ENCODE measurements at places on chromosomes 5 and 9. TPM values are rescaled to one million over a fixed set of nuclear protein-coding genes. Genes with fewer than 3 reads are reported as not detected.

DNA sequence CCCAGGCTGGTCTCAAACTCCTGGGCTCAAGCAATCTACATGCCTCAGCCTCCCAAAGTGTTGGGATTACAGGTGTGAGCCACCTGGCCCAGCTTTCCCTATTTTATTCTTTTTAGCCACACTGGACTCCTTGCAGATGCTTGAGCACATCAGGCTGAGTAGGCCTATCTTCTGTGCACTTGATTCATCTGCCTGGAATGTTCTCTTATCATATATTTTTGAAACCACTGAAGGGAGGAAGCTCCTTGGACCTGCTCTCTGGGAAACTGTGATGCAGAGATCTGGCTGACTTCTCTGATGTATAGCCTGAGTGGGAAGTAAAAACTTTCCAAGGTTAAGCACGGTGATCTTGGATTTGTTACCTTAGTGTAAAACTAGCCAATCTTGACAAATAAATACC lies 6.5 kb upstream of the MAT2B start:
- no peak for DNase-seq
- no peaks in the 10 kb centered on the region for H3K27me3 ChIP-seq
- H3K27ac ChIP-seq = no peak overlapping the region
- peaks cover 9% of the 10 kb centered on the region for H3K4me1 ChIP-seq

SMIM23 gene
- total RNA-seq = not detected

GRCh38 chr5:76799588-76799987 lies 19.2 kb upstream of the F2RL1 start:
- H3K27ac ChIP-seq = no peak overlapping the region
- H3K27me3 ChIP-seq = peaks cover 5% of the 10 kb centered on the region
- H3K36me3 ChIP-seq = no peaks in the 10 kb centered on the region
- H3K4me3 ChIP-seq = no peak overlapping the region

ZDHHC11 gene
- 6.4 TPM for total RNA-seq

DNA sequence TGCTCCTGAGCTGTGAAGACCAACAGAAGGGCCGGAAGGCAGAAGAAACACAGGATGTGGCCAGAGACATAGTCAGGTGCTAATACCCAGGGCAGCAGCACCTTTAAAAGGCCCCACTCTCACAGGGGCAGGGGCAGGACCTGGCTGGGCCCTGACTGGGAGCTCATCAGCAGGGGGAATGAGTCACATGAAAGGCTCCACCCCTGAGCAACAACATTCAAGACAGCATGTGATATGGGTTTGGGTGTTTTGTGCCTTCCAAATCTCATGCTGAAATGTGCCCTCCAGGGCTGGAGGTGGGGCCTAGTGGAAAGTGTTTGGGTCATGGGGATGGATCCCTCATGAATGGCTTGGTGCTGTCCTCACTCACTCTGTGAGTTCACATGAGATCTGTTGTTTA lies 181.7 kb downstream of the ERCC6L2 start:
- H3K27me3 ChIP-seq = no peaks in the 10 kb centered on the region
- DNase-seq = peak; percentile 22
- no peak overlapping the region for H3K27ac ChIP-seq
- H3K4me1 ChIP-seq = peaks cover 8% of the 10 kb centered on the region

DNA sequence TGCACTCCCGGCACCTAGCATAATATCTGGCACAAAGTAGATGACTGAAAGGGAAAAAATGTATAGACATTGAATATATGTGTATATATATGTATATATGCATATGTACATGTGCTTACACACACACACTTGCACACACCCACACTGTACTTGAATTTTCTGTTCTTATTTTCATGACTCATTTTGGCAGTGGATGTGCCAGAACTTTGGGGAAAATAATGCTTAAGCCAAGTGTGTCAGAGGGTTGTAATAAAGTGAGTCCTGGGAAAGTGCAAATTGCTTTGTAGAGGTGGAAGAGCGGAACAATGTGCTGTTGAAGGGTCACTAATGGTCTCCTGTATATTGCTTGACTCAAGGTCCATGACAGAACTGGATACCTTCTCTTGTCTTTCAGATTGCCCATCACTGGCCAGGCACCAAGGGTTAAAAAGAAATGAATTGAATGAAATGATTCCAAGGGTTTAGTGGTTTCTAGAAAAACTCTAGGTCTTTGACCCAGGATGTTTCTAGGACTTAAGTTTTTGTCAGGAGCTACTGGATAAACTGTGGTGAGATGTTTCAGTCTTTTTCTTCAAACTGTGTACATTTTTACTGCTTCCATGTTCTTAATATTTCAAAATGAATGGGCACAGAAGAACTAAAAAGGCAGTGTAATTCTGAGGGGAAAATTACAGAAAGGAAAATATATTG lies 129.9 kb upstream of the MOCS2 start:
- H3K4me1 ChIP-seq = no peaks in the 10 kb centered on the region
- H3K27ac ChIP-seq = no peak overlapping the region
- DNase-seq = no peak
- peaks cover 6% of the 10 kb centered on the region for H3K27me3 ChIP-seq

APBA1 gene
- total RNA-seq = 0.16 TPM

DNA sequence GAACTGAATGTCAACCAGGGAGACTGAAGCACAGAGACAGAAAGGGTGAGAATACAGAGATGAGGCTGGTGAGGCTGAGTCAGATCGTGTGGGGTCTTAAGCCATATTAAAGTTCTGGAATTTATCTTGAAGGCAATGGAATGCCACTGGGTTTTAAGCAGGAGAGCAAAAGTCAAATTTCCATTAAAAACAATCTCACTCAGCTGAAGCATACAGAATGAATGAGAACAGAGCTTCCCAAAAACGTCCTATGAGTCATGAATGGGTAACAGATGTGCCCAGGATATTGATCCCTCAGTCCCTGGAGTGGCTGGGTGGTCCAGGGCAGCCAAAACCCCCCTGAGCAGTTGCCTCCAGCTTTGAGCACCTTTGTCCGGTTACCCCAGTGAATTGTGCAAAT lies 44.9 kb downstream of the PFDN1 start:
- peaks cover 43% of the 10 kb centered on the region for H3K4me1 ChIP-seq
- DNase-seq = no peak
- no peak overlapping the region for H3K4me3 ChIP-seq
- H3K27ac ChIP-seq = peak overlapping the region; percentile 67
- H3K27me3 ChIP-seq = no peaks in the 10 kb centered on the region

- H3K27me3 ChIP-seq = no peaks in the 10 kb centered on the region
- DNase-seq = peak; percentile 20
- peaks cover 17% of the 10 kb centered on the region for H3K4me1 ChIP-seq
- no peak overlapping the region for H3K4me3 ChIP-seq
These were observed 180.2 kb downstream of the DENND1A start for GRCh38 chr9:123749580-123750202.

DNA sequence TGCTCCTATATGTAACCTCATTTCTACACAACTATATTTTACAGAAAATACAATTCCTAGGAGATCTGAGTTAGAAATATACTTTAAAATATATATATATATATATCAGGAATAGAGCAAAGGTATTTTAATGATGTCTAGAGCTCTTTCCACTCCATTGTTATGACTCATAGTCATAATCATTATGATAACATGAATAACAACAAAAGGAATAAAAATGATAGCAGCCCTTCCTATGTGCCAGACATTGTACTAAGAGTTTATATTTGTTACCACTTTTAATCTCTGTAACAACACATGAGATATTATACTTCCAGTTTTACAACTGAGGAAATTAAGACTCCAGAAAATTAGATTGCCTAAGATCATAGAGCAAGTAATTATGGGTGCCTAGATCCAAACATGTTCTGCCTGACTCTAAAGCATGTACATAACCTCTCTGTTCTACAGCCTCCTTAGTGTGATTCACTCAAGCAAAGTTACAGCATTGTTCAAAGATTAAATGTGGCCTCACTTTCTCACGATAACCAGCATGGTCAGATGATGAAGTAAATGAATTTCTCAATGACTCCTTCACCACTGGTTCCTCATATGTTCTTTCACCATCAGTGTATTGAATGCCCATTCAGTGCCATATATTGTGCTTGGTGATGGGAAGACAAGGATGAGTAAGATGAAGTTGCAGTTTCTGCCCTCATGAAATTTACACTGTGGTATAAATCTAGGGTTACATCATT lies 452.1 kb downstream of the EFNA5 start:
- no peaks in the 10 kb centered on the region for H3K36me3 ChIP-seq
- peaks cover 3% of the 10 kb centered on the region for H3K27me3 ChIP-seq
- H3K27ac ChIP-seq = no peak overlapping the region
- H3K4me1 ChIP-seq = no peaks in the 10 kb centered on the region

- H3K27ac ChIP-seq = no peak overlapping the region
- no peak for DNase-seq
- H3K36me3 ChIP-seq = peaks cover 10% of the 10 kb centered on the region
- H3K4me3 ChIP-seq = no peak overlapping the region
- H3K4me1 ChIP-seq = no peaks in the 10 kb centered on the region
These were observed 29.5 kb upstream of the PTPDC1 start for GRCh38 chr9:94054716-94055115.

Measured in activated CD4-positive, alpha-beta T cell treated with anti-CD3 and anti-CD28 coated beads for 36 hours (primary cell).